ENCODE measurements at places on chromosomes 4 and X. TPM values are rescaled to one million over a fixed set of nuclear protein-coding genes. Genes with fewer than 3 reads are reported as not detected.

Gene CXorf65
- total RNA-seq = not detected

Gene ANK2
- total RNA-seq = 0.84 TPM

Gene RAB40A
- not detected for total RNA-seq

Gene CDX4
- not detected for total RNA-seq

Gene NIPAL1
- 1.2 TPM for total RNA-seq

Gene MAGED4
- 7.7 TPM for total RNA-seq

Gene TKTL1
- not detected for total RNA-seq

Gene HPGDS
- not detected for total RNA-seq

Gene TLR10
- total RNA-seq = 0.05 TPM

Gene NR3C2
- total RNA-seq = not detected

Gene FBXW7
- 4.6 TPM for total RNA-seq

Gene CHRNA9
- 1.5 TPM for total RNA-seq

Measured in A549 treated with CpdA at 1 μM for 4 hours (cell line).